ENCODE measurements at places on chromosomes 4 and X. TPM values are rescaled to one million over a fixed set of nuclear protein-coding genes. Genes with fewer than 3 reads are reported as not detected.

GRCh38 chr4:23070848-23071570 lies 378.3 kb downstream of the GBA3 start:
- DNase-seq = no peak

DNA sequence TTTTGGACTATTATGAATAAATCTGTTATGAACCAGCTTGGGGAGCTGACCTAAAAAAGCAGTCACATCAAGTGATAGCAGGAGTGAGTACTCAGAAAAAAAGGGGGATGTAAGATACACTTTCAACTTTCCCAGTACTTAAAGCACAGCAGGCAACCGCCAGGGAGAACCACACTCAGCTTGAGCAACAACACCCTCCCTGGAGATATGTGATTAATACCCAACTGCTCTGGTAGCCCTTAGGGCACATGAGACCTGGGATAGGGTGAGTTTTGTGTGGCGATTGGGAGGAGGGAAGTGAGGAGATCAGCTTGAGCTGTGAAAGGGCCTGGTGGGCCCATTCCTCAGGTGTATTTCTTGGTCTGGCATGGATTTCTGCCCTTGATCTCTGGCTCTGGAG lies 220.3 kb upstream of the SFRP2 start:
- no peak for DNase-seq

GRCh38 chr4:176387571-176387970 lies 67.8 kb downstream of the SPCS3 start:
- DNase-seq = no peak

DNA sequence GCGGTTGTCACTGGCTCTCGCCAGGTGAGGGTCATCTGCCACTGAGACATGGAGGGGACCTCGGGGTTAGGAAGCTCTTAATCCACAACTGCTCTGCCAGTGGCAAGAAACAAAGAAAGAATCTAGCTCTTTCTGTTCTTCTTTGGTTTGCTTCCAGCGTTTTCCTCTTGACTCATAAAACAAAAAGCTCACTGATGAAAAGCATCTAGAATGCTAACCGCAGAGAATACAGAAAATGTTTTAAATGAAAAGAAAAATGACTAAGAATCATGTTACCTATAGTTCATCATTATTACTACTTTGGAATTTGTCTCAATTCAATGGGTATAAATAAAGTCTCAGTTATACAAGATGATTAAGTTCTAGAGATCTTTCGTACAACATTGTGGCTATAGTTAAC lies 274.8 kb upstream of the TENM3 start:
- no peak for DNase-seq

- DNase-seq = no peak
Observed at GRCh38 chr4:8731364-8731763, 138.8 kb downstream of the CPZ start.

- DNase-seq = no peak
Observed at GRCh38 chr4:57100979-57101651, 9.1 kb downstream of the IGFBP7 start.

DNA sequence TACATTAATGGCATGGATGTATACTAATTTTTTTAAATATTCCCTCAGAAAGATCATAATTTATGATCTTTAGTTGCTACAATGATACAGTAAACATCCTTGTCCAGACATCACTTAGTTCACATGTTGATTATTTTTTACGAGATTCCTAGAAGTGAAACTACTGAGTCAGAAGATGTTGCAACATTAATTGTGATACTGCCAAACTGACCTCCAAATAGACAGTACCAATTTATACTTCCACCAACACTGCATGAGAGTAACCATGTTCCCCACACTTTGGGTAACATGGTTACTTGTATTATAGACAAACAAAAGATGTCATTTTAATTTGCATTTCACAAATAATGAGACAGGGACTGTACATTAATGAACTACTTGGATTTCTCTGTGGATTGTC lies 19.6 kb downstream of the RCHY1 start:
- no peak for DNase-seq

DNA sequence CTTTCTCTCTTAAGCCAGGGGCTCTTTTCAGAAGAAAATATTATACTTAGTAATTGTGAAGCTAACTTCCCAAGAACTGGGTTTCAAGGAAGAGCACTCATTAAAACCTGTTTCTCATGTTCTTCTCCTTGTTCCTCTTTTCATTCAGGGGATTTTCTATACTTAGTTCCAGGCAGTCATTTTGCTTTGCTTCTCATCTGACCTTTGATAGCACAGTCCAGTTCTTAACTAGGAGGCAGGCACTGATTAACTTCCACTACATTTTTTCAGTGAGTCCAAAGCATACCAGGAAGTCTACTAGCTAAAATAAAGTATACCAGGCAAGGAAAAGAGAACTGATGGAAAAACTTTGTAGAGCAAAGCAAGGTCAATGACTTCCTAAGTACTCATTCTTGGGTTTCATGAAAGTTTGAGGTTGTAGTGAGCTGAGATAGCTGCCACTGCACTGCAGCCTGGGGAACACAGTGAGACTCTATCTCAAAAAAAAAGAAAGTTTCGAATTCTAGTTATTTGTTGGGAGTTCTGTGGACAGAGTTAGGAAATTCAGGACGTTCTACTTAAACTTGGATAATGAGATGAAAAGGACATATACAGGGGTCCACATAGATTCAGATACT lies 190.1 kb upstream of the HS3ST1 start:
- DNase-seq = no peak

DNA sequence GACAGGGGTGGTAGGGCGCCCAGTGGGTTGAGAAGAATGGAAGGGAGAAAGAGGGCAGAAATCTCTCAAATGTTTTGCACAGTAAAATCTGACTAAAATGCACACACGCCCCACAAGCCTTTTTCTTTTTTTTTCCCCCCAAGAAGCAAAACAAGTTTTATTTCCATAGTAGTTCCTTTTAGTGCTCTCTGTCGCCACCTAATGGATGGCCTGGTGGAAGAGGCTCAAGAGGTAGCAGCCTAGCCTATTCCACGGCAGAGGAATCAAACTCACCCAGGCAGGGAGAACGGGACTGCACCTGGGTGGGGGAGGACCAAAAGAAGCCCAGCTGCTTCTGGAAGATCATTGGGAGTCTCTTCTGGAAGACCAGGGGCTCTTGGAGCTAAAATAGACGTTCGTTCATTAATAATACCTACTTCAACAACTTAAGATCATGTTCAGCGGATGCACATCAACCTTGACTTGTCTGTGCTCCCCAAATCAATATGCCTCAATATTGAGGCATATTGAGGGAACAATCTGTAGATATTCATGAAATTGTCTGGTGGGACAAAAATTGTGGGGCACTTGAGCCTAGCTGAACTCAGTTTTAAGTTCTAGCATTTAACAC lies 31.6 kb upstream of the IRAK1 start:
- DNase-seq = peak; percentile 58

DNA sequence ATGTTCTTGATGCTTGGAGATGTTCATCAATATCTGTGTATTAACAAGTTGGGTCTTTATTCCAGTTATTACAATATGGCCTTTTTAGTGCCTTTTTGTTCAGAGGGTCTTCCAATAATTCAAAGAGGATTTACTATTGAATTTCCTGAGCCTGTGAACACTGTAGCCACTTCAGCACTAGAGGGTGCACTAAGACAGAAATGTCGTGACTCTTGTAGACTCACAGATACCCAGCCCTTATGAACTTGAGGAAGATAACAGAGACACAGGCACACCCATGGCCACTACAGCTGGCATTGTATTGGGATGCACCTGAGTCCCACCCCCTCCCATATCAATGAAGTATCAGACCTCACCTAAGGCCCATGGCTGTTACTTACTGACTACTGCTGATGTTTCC lies 54.4 kb upstream of the ACTRT1 start:
- no peak for DNase-seq

DNA sequence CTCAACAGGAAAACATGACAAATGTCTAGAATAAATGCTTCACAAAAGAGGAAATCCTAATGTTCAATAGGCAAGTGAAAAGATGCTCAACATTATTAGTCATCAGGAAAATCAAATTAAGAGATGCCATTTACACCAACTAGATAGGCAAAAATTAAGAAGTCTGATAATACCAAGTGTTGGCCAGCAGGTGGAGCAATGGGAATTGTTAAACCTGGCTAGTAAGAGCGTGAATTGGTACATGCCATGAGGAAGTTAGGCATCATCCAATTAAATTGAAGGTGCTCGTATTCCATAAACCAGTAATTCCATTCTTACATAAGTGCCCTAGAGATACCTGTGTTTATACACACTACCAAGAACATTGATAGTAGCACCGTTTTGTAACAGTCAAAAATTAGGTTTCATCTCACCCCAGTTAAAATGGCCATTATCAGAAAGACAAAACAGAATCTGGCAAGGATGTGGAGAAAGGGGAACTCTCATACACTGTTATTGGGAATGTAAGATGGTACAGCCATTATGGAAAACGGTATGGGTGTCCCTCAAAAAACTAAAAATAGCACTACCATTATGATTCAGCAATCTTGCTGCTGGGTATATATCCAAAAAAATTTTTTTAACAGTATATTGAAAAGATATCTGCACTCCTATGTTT lies 14.0 kb upstream of the ZCCHC18 start:
- DNase-seq = no peak

DNA sequence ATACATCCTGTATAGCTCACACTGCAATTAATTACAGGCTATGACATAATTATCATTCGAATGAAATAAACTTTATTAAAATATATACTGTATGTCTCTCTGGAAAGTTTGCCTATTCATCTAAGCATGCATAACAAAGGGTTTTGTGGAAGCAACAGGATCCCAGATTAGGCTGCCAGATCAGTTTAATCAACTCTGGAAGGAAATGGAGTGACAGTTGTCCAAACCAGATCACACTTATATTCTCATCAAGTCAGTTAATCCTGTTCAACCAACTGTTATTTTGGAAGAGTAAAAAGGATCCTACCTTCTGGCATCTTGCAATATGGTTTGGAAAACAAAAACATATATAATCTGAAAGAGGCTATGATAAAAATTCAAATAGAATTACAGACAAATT lies 312.2 kb downstream of the FAT4 start:
- no peak for DNase-seq

GRCh38 chrX:79117078-79117477 lies 27.4 kb upstream of the GPR174 start:
- no peak for DNase-seq

- no peak for DNase-seq
Observed at GRCh38 chrX:131331152-131331551, 42.0 kb upstream of the IGSF1 start.

DNA sequence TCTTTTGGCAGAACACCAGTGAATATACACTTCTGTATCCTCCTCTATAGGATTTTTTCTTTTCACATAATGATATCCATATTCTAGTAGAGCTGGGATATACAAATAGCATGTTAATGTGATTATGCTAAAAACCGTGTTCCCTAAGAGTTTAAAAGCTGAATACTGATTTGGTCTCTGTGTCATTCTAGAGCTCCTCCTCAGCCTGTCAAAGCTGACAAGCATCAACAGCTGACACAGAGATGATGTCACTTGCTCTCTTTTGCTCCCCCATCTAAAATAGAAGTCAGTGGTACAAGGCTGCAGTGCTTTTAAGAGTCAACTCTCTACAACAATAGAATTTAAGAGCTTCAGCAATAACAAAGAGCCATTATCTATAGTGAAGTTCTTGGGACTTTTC lies 17.1 kb upstream of the HERC3 start:
- DNase-seq = no peak

DNA sequence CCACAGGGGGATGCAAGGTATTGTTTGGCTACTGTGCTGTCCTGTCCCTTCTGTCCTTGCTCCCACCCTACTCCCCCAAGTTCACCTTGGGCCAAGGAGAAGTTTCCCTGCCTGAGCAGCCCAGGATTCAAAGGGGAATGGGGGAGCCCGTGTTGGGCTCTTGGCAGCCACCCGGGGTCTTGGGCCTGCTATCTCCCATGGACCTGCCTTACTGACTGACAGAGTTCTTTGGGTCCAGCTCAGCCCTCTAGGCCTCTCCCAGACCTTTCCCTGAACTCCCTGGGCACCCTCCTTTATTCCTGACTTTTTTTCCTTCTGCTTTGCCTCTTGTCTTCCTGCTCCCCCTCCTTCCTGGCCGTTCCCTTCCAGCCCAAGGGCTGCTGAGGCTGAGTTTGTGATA lies 67.4 kb downstream of the STARD8 start:
- no peak for DNase-seq

GRCh38 chr4:105472871-105473323 lies 965 bp downstream of the PPA2 start:
- no peak for DNase-seq

- DNase-seq = no peak
Observed at GRCh38 chr4:86938771-86939520, 4.1 kb downstream of the AFF1 start.

- DNase-seq = no peak
Observed at GRCh38 chr4:35423104-35423503, 821.2 kb downstream of the ARAP2 start.

DNA sequence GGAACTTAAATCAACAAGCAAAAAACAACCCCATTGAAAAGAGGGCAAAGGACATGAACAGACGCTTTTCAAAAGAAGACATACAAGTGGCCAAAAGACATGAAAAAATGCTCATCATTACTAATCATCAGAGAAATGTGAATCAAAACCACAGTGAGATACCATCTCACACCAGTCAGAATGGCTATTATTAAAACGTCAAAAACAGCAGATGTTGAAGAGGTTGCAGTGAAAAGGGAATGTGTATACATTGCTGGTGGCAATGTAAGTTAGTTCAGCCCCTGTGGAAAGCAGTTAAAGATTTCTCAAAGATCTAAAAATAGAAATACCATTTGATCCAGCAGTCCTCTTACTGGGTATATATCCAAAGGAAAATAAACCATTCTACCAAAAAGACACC lies 22.6 kb downstream of the RTL9 start:
- DNase-seq = no peak

MAGEE1 gene
- total RNA-seq = 0.50 TPM

XAGE1A gene
- not detected for total RNA-seq

CRMP1 gene
- total RNA-seq = 0.39 TPM

LARP7 gene
- 36.8 TPM for total RNA-seq

ZNF157 gene
- not detected for total RNA-seq

PAGE5 gene
- total RNA-seq = not detected

BRS3 gene
- 0.08 TPM for total RNA-seq

MAGEA2B gene
- not detected for total RNA-seq

CWH43 gene
- total RNA-seq = not detected

VCX gene
- total RNA-seq = not detected

Measured in psoas muscle (tissue), 8 donors.